Iris pigment epithelial cell (primary cell): ENCODE measurements at places on chromosomes 5 and 9.

GRCh38 chr5:78927657-78928282 is 57.3 kb downstream of the ARSB start:
- DNase-seq, result peak; percentile 75

DNA sequence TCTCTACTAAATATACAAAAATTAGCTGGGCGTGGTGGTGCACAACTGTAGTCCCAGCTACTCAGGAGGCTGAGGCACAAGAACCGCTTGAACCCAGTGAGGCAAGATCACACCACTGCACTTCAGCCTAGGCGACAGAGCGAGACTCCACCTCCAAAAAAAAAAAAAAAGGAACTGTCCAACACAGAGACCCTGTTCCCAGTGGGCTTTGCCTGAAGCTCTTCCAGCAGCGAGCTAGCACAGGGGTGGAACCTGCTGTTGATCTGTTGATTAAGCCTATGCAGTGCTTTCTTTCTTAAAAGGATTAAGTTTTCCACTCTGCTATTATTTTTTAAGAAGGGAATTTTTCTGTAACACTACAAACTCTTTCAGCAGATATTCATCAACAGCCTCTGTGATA is 171.0 kb upstream of the TUT7 start:
- no peak for DNase-seq

- peak; percentile 24 for DNase-seq
These were observed 521.0 kb upstream of the CHD1 start for GRCh38 chr5:99449786-99450185.

DNA sequence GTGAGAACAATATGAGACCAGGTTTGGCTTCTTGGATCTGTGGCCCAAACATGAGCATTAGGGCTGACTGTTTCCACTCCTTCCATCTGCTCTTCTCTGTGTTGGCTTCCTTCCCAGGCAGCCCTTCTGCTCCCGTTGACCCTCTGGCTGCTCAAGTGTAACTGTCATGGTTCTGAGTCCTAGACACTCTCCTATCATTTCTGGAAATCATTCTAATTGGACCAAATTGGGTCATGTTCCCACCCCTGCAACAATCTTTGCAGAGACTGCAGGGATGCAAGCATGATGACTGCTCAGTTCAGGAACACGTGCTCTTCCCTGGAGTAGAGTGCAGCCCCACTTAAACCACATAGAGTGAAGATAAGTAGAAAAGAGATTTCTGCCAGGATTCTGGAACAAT is 741.4 kb downstream of the TAF11L14 start:
- DNase-seq, result no peak
